Effector CD4-positive, alpha-beta T cell (primary cell): ENCODE measurements at places on chromosomes 13 and 19.

DNA sequence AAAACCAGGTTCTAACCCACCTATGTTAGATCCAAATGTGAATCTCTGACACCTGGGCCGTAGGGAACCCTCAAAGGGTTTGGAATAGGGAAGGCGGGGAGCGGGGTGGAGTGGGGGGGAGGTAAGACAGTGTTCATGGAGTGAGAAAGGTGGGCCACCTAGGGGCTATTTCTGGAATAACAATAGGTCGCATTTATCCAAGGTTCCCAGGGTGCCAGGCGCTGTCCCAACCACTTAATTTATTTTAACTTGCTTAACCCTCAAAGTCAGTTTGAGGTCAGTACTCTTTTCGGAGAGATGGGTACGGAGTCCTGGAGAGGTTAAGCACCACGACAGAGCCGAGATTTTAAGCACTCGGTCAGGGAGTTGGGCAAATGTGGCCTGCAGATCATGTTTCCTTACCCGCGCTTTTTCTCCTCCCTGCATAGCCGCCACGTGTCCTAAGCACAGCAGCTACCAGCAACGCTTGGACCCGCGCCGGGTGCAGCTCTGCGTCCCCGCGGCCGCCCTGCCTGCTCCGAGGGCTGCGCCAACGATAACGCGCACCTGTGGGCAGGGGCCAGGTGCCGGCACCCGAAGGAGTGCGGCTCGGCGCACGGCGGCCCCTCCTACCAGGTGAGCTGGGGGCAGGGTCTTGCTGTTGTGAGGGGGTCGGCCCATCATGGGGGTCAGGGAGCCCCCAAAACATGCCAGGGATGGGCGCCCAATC is 25.0 kb upstream of the FXYD3 start:
- DNase-seq, result peak; percentile 16

GRCh38 chr19:42140125-42140754 is 8.0 kb upstream of the POU2F2 start:
- no peak for DNase-seq

DNA sequence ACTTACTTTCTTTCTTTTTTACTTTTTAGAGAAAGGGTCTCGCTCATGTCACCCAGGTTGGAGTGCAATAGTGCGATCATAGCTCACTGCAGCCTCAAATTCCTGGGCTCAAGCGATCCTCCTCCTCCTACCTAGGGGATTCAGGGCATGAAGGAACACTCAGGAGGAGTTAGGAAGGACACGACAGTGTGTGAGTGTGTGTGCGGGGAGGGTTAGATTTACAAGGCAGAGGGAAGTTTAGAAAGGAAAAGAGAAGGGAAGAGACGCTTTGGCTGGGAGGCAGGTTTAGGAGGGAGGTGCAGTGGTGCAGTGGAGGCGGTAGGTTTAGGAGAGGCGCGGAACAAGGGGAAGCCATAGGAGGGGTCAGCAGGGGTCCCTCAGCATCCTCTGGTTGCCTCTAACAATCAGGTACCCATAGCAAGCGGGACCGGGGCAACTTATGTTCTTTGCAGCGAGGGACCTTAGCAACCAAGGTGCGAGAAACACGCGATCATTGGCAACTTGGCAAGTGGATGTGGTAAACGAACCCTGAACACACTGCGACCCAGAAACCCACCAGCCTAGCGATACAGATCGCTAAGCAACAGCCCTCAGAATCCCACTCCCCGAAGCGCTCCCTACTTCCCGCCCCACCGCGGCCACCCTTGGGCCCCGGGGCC is 501 bp downstream of the SIRT2 start:
- no peak for DNase-seq

DNA sequence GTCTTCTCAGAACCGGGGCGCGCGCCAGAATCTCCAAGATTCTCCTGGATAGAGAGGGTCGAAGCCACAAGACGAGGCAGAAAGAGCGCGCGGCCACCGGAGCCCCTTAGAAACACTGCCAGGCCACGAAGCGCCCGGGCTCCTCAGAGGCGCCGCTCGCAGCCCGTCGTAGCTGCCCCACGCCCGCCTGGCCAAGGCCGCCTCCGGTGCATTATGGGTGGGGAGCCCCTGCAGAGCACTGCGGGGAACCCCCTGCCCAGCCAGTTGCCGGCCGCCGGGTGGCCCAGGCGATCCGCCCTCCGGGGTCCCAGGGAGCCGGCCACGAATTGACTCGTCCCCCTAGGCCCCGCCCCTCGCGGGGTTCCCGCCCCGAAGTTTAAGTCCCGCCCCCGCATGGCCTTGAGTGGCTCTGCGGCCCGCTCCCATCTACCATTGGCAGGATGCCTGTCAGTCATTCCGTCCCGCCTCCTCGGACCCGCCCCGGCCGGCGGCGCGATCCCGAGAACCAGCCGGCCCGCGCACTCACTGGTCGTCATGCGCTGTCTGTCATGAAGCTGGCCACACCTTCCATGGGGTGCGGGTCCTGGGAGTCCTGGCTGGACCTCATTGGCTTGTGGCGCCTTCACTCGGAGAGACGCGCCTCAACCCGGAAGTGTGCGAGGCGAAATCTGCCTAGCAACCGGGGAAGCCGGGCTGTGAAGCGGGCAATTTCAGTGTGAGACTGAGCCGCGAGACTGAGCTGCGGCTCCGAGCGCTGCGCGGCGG is 20.2 kb upstream of the GATAD2A start:
- DNase-seq, result peak; percentile 98

GRCh38 chr13:41107584-41108014 is 25.0 kb downstream of the KBTBD6 start:
- DNase-seq, result no peak

- no peak for DNase-seq
Measured at GRCh38 chr13:23687614-23688013, 117.4 kb downstream of the TNFRSF19 start.

DNA sequence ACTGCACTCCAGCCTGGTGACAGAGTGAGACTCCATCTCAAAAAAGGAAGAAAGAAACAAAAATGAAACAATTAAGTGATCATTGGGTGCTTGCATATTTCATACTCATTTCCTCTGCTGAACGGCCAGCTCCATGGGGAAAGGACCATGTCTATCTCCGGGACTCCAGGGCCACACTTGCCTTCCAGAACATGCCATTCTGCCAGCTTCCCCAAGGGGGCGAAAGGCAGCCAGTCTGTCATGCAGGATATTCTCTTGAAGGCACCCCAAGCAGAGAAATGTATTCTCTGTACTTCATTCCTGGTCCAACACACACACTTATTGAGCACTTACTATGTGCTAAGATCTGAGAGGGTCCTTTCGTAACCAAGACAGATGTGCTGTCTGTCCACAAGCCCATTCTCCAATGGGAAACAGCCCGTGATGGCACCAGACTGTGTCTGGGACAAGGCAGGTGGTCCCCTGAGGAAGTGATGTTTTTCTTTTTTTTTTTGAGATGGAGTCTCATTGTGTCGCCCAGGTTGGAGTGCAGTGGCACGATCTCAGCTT is 10.2 kb upstream of the CARM1 start:
- DNase-seq, result no peak

DNA sequence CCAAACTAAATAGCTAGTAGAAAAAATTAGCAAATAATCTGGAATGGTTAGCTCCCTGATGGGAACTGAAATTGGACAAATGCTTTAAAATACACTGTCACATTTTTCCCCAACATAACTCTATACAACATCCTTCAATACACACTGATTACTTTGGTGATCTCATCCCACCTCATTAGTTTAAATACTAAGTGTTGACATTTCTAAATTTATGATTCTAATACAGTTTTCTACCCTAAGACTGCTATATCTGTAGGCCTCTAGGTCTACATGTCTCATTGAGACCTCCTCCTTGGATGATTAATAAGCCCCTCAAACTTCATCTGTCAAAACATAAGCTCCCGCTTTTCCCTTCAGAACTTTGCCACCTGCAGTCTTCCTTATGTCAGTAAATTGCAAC is 80.7 kb upstream of the SLITRK5 start:
- DNase-seq, result no peak

DNA sequence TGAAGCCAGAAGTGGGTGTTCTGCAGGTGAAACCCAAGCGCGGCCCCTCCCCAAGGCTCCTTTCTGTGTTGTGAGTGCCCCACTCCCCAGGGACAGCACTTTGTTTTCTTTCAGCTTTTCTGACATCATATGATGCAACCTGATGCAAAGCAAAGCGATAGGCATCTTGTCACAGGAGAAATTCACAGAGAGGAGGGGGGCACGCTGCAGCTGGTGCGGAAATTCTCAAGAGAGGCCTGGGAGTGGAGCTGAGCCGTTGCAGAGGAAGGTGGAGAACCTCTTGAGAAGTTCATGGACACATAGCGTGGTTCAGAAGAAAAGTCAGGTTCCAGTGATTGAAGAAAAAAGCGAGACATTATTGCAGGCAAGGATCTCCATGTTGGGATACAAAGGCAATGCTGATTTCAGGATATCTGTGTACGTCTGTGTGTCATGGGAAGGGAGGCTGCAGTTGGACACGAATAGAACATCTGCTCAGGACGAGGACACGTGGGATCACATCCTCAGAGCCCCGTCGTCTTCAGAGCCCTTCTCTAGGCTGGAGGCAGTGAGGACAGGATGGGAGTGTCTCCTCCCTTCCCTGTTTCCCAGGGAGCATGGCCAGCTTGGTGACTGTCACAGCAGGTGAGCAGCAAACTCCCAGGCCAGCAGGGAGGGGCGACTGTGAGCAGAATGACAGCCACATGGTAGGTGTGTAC is 79.2 kb downstream of the IRS2 start:
- no peak for DNase-seq

DNA sequence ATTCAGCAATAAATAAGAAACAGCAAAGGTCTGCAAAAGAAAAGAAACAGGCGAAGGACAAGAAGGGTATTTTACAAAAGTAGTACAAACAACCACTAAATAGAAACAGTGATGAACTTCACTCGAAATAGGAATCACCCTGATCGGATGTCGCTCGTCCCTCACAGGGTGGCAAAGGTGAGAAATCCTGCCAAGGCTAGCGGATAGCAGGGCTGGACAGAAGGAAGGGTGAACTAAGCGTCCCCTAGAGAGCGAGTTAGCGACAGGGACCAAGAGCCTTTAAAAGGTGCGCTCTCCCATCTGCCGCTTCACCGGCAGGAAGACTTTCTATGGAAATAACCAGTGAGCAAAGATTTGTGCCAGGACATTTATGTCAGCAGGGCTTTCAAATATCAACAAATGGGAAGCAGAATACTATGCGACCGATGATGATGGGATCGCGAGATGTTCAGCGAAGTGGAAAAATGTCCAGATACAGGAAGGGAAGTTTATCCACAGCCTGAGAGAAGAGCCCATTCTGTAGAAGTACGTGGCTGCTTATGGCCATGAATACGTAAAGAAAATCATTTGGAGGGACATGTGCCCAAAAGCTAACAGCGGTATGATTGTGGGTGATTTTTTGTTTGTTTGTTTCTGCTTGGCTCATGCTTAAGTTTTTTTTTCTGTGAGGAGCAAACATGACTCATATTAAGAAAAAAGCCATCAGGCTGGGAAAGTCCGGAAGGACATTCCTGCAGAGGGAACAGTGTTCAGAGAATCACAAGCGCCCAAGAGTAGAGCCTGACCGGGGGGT is 18.9 kb downstream of the ELAVL1 start:
- DNase-seq, result no peak

DNA sequence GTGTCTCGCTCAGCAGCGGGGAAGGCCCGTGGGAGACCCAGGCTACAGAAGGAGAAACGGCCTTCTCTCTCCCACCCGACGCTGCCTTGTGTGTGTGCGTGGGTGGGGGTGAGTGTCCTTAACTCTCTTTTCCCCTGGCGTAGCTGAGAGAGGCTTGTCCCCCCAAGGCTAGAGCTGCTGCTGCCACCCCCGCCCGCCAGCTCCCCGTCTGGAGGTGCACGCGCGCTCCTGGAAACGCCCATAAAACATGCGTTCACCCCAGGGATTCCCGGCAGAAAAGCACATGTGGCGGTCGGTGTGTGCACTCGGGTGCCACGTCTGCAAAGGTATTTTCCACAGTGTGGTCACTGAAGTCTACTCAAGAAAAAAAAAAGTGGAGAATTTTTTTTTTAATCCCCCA is 36.1 kb downstream of the GADD45B start:
- no peak for DNase-seq

DNA sequence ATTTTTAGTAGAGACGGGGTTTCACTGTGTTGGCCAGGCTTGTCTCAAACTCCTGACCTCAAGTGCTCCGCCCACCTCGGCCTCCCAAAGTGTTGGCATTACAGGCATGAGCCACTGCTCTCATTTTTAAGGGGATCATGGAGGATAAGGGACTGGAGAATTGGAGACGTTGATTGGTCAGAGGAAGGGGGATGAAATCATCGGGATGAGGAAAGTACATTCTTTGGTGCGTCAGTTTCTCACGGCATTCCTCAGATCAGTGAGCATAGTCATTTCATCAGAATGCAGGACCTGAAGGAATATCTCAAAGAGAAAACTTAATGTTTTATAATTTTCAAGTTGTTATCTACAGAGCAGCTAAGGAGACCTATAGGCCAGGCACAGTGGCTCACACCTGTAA is 14.0 kb downstream of the ZNF114 start:
- no peak for DNase-seq

DNA sequence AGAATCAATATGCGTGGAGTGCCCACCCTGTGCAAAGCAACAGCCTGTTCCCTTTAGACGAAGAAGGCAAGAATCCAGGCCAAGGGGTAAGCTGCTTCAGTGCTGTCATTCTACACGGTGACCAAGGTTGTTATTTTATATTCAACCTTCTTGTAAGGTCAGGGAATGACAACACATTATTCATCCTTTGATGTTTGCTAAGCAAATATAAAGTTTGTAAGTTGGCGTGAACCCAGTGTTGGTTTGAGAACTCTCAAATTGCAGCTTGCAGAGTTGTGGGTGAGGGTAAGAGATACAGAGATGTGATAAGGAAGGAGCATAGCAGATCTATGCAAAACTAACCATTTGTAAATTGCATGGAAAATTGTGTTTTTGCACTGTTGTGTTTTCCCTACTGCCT is 436.7 kb downstream of the FGF9 start:
- no peak for DNase-seq

GRCh38 chr13:53921473-53921872 is 892.9 kb downstream of the OLFM4 start:
- no peak for DNase-seq

DNA sequence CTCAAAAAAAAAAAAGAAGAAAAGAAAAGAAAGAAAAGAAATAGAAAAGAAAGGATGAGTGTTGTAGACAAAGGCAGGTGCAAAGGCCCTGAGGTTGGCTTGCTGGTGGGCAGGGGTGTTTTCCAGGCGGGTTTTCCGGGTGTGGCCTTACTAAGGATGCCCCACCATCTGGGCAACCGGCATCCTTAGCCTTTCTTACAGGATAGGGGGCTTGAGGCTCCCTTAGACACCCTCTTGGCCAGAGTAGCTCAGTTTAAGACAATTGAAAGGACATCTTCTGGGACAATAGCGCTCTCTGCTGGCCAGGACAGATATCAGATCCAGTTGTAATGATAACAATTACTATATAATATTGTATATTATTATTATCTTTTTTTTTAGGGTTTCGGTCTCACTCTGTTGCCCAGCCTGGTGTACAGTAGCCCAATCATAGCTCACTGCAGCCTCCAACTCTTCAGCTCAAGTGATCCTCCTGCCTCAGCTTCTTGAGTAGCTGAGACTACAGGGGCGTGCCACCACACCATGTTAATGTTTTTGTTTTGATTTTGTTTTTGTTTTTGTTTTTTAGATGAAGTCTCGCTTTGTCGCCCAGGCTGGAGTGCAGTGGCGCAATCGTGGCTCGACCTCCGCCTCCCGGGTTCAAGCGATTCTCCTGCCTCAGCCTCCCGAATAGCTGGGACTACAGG is 1.4 kb upstream of the QTRT1 start:
- peak; percentile 64 for DNase-seq

- DNase-seq, result no peak
Measured at GRCh38 chr13:41565216-41565615, 107.9 kb downstream of the RGCC start.
